Dorsolateral prefrontal cortex (tissue), 122 donors: ENCODE measurements at places on chromosomes 2 and 18.

DNA sequence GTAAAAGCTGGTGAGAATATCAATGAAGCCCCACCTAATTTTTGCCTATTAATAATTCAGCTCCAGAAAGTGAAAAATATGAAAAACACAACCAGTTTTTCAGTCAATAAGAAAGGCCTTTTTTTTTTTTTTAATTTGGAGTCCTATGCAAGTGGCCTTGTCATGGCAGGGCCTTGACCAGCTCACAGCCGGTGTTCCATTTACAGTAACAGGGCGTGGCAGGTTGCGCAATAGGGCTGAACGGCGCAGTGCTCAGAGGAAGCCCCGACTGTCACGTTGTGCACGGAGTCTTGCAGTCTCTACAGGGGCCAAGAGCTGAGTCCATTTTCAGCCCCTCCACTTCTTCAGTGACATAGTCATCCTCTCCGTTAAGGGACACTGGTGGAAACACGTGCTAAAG is 184.1 kb upstream of the FN1 start:
- no peak for DNase-seq

DNA sequence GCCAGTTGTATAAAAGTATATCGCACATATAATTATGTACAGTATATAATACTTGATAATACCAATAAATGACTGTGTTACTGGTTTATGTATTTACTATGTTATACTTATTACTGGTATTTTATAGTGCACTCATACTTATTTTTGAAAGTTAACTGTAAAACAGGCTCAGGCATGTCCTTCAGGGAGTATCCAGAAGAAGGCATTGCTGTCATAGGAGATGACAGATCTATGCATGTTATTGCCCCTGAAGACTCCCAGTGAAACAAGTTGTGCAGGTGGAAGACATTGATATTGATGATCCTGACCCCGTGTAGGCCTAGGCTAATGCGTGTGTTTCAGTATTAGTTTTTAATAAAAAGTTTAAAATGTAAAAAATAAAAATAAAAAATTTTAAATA is 20.3 kb upstream of the ASXL3 start:
- no peak for DNase-seq

DNA sequence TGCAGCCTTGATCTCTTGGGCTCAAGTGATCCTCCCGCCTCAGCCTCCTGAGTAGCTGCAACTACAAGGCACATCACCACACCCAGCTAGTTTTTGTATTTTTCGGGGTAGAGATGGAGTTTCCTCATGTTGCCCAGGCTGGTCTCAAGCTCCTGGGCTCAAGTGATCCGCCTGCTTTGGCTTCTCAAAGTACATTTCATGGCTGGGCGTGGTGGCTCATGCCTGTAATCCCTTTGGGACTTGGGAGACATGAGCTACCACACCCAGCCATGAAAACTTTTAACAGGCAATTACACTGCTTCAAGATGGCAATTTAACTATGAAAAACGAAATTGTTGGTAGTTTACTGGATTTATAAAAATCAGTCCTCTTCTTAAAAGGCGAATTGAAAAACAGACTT is 69.7 kb downstream of the MEP1B start:
- no peak for DNase-seq

- DNase-seq, result no peak
Measured at GRCh38 chr2:11863103-11863502, 116.7 kb downstream of the LPIN1 start.

- DNase-seq, result no peak
Measured at GRCh38 chr2:199972088-199972626, 16.8 kb downstream of the MAIP1 start.

- no peak for DNase-seq
Measured at GRCh38 chr2:123362671-123363440, 662.2 kb upstream of the CNTNAP5 start.

DNA sequence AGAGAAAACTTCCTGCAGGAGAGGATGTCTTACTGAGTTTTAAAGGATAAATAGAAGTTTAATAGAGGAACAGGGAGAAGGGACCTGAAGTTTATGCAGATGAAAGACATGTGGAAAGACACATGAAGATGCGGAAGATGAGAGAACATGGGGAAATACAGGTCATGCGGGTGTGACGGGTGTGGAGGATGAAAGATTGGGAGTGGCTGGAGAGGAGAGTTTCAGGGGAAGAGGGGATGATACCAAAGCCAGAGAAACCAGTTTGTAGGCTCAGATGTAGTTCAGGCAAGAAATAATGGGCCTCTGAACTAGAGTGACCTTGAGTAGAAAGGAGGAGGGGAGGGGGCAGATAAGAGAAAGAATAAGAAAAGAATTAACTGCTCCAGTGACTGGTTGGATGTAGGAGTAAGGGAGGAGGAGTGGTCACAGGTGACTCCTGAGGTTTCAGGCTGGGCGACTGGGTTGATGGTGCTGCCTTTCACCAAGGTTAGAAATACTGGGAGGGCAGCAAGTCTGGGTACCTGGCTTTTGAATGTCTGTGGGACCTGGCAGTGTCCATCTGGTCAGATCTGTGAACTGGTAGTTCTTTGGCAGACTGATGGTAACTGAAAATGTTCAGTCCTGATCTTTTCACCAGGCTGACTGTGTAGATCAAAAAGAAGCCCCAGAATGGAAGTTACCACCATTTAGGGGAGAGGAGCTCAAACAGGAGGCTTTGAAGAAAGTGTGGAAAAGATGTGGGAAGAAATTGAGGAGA is 69.4 kb downstream of the TET3 start:
- DNase-seq, result no peak

GRCh38 chr2:75241696-75242095 is 42.4 kb upstream of the TACR1 start:
- DNase-seq, result no peak

DNA sequence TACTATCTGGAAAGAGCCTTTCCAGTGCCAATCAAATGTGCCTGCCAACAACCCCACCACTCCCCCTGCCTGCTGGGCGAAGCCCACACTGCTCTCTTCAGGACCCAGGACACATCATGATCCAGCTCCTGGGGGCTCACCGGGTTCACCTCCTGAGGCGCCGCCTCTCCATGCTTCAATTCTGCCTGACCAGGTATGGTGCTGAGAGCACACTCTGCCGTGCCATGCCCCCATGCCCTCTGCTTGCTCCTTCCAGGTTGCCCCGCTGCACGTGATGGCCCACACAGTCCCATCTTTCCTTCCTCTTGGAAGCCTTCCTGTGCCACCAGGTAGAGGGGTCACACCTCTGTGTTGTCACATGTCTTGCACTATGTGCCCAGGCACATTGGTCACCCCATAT is 47.5 kb downstream of the ASB18 start:
- no peak for DNase-seq

- no peak for DNase-seq
Measured at GRCh38 chr18:32072321-32072720, 19.4 kb upstream of the RNF138 start.

- no peak for DNase-seq
Measured at GRCh38 chr2:20365249-20365817, 14.7 kb upstream of the PUM2 start.

DNA sequence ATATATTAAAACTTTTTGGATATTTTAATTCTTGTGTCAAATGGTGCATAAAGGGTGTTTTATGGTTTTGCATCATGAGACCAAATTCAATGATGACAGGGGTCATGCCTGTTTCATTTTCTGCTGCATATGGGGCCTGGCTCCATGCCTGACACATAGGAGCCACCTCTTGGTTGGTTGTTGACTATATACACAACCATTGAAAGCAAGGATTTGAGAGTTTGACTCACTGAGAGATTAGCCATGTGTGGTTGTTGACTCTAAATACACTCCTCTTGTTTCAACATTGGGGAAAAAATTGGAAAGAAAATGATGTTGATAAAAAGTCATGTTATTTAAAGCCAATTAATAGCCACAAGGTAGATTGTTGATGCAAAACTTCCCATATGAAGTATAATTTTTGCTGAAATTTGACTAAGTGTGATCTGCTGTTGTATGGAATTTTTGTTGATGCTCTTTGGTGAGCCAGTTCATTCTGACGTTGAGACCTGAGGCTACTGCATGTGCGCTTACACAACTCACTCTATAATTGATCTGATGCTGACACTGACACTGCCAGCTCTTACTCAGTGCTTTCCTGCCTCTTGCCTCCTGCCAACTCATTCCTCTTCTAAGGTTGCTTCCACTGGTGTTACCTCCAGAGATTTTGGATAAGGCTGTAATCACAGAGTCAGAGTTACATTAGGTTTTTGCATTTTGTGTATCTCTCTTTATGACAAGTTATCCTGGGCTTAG is 446.2 kb upstream of the SLC14A2 start:
- no peak for DNase-seq

DNA sequence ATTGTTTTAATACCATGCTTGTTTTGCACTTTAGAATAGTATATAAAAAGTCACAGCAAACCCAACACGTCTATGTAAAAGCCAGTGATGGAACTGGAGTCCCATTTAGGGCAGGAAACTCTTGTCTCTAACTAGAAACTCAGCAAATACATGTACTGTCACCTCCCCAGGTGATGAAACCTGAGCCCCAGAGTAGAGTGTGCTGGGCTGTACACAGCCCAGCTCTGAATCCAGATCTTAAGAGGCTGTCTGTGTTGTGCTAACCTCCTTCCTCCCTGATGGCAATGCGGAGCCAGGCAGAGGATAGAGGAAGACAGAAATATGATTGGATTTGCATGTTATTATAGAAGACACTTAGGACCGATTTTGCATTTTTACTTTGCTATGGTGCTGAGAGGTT is 317.5 kb upstream of the TRIB2 start:
- no peak for DNase-seq

DNA sequence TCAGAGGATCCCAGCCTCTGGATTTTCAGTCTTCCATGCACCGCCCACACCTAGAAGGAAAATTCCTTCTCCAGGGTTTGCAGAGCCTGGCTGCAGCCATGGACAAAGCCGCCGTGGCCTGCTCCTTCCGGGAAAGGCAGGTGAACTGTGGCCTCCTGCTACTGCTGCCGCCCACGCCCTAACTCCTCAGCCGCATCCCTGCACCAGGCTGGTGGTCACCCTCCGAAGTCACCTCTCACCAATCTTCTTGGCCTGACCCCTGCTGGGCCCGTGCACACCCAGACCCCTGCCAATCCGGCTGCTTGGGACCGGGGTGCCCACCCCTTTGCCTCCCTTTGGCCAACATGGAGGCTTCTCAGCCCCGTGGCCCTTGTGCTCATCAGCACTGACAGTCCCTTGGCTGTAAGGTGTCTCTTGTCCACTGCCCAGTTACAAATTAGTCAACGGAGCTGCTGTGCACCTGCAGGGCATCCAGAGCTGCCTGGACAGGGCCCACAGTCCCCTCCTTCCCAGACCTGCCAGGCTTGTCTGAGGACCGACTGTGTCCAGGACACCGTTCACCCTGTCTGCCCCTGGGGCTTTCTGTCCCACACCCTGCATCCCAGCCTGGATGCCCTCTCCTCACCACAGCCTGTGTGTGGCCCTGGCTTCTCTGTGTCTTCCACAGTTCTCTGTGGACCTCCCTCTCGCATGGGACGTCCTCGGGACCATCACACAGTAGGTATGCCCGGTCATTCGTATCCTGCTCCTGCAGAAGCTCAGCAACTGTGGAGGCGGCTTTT is 130.1 kb upstream of the TPO start:
- DNase-seq, result no peak

DNA sequence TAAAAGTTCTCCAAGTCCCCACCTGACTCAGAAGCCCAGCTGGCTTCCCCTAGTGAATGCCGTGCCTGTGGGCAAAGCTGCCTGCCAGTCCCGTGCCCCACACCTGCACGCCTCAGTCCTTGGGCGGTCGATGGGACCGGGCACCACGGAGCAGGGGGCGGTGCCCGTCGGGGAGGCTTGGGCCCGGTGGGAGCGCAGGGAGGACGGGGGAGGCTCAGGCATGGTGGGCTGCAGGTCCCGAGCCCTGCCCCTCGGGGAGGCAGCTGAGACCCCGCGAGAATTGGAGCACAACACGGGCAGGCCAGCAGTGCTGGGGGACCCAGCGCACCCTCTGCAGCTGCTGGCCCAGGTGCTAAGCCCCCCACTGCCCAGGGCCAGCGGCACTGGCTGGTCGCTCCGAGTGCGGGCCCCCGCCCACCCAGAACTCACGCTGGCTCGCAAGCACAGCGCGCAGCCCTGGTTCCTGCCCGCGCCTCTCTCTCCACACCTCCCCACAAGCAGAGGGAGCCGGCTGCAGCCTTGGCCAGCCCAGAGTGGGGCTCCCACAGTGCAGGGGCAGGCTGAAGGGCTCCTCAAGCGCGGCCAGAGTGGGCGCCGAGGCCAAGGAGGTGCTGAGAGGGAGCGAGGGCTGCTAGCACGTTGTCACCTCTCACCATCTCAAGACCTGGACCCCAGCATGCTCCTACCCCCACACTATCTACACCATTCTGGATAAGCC is 215.5 kb downstream of the TNS1 start:
- DNase-seq, result no peak

DNA sequence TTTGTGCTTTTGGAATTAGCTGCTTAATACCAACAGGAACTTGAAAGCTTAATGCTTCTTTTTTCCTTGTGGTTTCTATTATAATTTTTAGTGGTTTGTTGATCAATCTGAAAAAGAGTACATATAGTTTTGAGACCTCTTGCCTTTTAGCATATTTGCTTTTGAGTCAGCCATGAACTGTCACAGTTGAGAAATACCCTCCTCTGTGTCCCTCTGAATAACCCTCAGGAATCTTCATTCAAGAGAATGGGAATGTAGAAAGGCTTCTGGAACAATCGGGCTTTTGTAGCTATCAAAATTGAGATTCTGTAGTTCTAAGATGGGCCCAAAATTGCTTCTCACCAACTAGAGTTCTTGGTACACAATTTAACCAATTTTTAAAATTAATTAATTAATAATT is 451.1 kb upstream of the TRIB2 start:
- DNase-seq, result no peak

GRCh38 chr2:75560022-75560767 is 544 bp downstream of the EVA1A start:
- DNase-seq, result no peak

DNA sequence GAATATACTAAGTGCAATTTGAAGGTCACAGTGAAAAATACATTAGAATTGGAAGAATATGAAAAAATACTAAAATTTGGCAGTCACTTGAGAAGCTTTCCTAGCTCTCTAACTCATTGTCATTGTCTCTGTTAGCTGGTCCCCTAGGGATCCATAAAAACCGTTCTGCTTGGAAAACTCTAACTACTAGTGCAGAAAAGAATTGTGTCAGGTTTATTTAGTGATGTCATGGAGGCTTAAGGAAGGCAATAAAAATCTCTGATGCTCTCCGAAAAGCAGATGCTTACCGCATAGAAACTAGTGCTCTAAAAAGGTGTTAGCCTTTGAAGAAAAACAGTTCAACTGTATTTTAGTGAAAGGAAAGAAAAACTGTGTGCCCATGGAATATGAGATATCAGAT is 150.1 kb upstream of the DLGAP1 start:
- no peak for DNase-seq

DNA sequence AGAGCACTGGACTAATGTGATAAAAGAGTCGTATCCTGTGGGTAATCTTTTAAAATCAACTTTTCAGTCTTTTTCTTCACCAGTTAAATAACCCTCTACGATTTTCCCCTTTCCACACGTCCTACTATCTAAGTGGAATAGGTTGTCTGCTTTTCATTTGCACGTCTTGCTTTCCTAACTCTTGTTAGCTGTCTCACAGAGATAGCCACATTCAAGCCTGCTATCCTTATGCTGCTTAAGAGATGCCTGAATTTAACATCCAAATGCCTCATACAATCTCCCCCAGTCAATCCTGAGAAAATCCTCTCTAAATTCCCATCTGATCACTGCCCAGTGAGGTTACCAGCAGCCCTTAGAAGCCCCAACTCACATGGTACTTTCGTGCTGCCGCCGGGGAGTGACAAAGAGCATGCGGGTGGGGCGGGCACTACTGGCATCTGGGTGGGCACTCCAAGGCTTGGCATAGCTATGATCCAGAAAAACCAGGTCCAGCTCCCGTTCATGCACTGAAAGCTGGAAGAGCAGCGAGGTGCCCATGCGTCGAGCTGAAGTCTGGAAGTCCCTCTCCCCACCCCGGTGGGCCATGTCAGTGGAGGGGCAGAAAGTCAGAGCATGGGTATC is 1.5 kb downstream of the KANSL3 start:
- no peak for DNase-seq
